ENCODE measurements at places on chromosomes 6 and 20. TPM values are rescaled to one million over a fixed set of nuclear protein-coding genes. Genes with fewer than 3 reads are reported as not detected.

GRCh38 chr20:62089393-62089792 lies 23.7 kb upstream of the TAF4 start:
- peaks cover 5% of the 10 kb centered on the region for H3K27me3 ChIP-seq
- no peak overlapping the region for H3K27ac ChIP-seq
- H3K4me3 ChIP-seq = no peak overlapping the region
- no peak for DNase-seq
- H3K36me3 ChIP-seq = no peaks in the 10 kb centered on the region

DNA sequence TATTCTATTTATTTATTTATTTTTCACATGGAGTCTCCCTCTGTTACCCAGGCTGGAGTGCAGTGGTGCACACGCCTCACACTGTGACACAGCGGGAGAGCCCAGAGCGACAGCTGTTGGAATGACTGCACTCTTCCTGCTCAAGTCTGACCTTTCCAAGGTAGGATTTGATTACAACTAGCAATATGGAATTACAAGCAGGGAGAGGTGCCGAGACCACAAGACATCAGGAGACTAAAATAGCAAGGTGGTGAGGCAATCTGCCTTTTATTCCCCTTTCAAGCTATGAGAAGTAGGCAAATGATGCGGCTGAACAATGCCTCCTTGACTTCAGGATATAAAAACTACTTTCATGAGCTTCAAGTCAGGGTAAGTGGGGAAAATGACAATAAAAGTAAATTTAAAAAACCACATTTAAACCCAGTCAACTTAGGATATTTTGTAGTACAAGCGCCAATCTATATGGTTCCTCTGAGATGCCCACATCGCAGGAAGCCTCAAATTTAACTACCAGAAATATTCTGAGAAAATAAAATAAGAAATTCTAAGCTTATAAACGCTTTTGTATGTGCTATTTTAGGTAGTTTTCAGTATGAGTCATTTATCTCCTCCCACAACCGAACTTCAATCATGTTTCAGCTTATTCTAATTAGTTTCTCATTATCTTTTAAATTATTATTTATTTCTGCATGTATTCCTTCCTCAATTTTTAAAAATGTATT lies 146.9 kb upstream of the SGK1 start:
- H3K36me3 ChIP-seq = no peaks in the 10 kb centered on the region
- no peak for DNase-seq
- H3K4me1 ChIP-seq = no peaks in the 10 kb centered on the region
- H3K27me3 ChIP-seq = no peaks in the 10 kb centered on the region
- H3K27ac ChIP-seq = no peak overlapping the region
- no peak overlapping the region for H3K4me3 ChIP-seq

Gene ZNF831
- 40.2 TPM for total RNA-seq

DNA sequence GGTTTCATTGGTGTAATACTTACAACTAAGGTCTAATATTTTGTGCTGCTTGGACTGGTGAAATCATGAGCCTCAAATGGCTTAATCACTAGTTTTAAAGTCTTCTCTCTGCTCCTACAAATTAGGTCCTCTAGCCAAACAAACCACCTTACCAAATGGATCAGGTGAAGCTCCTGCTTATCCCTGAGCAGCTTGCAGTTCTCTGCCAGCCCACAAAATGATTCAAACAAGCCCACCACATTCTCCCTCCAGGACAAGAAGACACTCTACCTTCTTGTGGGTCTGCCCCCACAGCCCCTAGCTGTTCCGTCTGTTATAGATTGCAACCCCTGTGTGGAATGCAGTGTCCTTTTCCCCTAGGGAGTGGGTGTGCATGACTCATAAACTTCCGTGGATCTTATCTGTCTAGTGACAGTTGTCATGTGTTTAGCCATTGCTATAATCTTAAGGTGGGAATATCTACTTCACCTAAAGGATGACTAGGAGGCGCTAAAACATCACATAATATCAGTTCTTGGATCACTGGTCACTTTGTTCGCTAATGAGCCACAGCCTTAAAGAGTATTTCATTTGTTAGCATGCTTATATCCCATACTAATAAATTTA lies 940.5 kb upstream of the MANEA start:
- no peaks in the 10 kb centered on the region for H3K4me1 ChIP-seq
- H3K4me3 ChIP-seq = no peak overlapping the region
- no peak for DNase-seq
- H3K36me3 ChIP-seq = no peaks in the 10 kb centered on the region
- no peak overlapping the region for H3K27ac ChIP-seq

- peak overlapping the region; percentile 90 for H3K4me3 ChIP-seq
- H3K36me3 ChIP-seq = peaks cover 12% of the 10 kb centered on the region
- H3K27me3 ChIP-seq = no peaks in the 10 kb centered on the region
- DNase-seq = no peak
- H3K4me1 ChIP-seq = peaks cover 20% of the 10 kb centered on the region
These were observed 763 bp downstream of the KLC4 start for GRCh38 chr6:43060034-43060754.

- peak overlapping the region; percentile 63 for H3K27ac ChIP-seq
- H3K36me3 ChIP-seq = no peaks in the 10 kb centered on the region
- H3K4me3 ChIP-seq = no peak overlapping the region
These were observed 61.7 kb downstream of the UTRN start for GRCh38 chr6:144346719-144347447.

GRCh38 chr6:24749297-24749696 lies 25.4 kb upstream of the GMNN start:
- DNase-seq = no peak
- H3K27ac ChIP-seq = peak overlapping the region; percentile 21
- no peaks in the 10 kb centered on the region for H3K36me3 ChIP-seq
- H3K27me3 ChIP-seq = no peaks in the 10 kb centered on the region
- H3K4me3 ChIP-seq = no peak overlapping the region

Gene HRH3
- total RNA-seq = not detected

- no peak overlapping the region for H3K4me3 ChIP-seq
- DNase-seq = no peak
- H3K4me1 ChIP-seq = no peaks in the 10 kb centered on the region
- no peaks in the 10 kb centered on the region for H3K27me3 ChIP-seq
- no peaks in the 10 kb centered on the region for H3K36me3 ChIP-seq
These were observed 143.3 kb downstream of the UST start for GRCh38 chr6:148890096-148890495.

Gene NRSN1
- not detected for total RNA-seq

- no peaks in the 10 kb centered on the region for H3K36me3 ChIP-seq
- no peaks in the 10 kb centered on the region for H3K4me1 ChIP-seq
- H3K27me3 ChIP-seq = no peaks in the 10 kb centered on the region
These were observed 25.5 kb upstream of the FOXO3 start for GRCh38 chr6:108535114-108535742.

GRCh38 chr6:111521497-111522270 lies 38.7 kb upstream of the REV3L start:
- H3K4me1 ChIP-seq = peaks cover 4% of the 10 kb centered on the region
- H3K27me3 ChIP-seq = no peaks in the 10 kb centered on the region
- no peak for DNase-seq
- no peak overlapping the region for H3K27ac ChIP-seq
- no peak overlapping the region for H3K4me3 ChIP-seq

DNA sequence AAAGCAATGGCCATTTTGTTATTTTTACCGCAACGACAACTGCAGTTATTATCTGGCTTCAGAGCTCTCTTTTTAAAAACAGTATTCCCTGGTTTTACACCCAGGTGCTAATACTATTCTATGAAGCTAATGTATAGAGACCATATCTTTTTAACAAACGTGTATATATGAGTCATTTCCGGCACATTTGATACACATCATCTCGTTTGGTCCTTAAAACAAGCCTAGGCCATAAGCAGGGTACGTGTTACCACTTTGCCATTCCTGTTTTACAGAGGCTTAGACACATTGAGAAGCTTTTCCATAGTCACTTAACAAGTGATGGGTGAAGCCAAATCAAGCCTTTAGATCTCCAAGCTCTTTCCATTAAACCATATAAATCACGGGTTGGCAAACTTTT lies 5.5 kb downstream of the TRAF3IP2 start:
- H3K4me3 ChIP-seq = no peak overlapping the region
- H3K4me1 ChIP-seq = peaks cover 7% of the 10 kb centered on the region
- no peak for DNase-seq
- no peak overlapping the region for H3K27ac ChIP-seq

Gene EPPIN
- total RNA-seq = not detected

DNA sequence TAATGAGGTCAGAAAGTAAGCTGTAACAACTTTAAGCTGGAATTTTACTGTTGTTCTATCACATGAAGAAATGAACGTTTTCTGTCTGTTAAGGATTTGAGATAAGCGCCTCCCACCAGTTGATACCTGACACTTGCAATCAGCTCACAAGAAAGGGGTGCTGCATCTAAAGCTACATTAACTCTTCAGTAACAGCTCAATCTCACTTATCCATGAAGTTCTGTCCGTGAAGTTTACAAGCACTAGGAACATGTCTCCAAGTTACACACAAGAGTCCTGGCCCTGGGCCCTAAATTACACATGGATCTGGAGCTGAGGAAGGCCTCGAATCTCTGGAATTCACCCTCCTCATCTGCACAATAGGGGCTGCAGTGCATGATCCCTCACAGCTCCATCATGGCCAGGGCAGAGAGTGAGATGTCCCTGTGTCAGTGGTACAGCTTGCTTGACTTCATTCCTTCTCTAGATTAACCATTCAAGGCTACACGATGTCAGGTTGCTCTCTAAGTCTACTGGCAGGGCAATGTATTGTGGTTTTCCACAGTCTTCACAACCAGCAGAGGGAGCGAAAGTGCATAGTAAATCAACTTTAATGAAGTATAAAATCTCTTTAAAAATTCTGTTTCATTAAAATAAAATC lies 182.4 kb upstream of the MCHR2 start:
- no peaks in the 10 kb centered on the region for H3K4me1 ChIP-seq
- DNase-seq = no peak
- no peak overlapping the region for H3K27ac ChIP-seq
- H3K27me3 ChIP-seq = no peaks in the 10 kb centered on the region
- H3K36me3 ChIP-seq = no peaks in the 10 kb centered on the region

GRCh38 chr6:150129616-150130505 lies 13.0 kb upstream of the PPP1R14C start:
- no peak overlapping the region for H3K27ac ChIP-seq
- no peak overlapping the region for H3K4me3 ChIP-seq
- no peak for DNase-seq
- no peaks in the 10 kb centered on the region for H3K27me3 ChIP-seq
- H3K4me1 ChIP-seq = no peaks in the 10 kb centered on the region

DNA sequence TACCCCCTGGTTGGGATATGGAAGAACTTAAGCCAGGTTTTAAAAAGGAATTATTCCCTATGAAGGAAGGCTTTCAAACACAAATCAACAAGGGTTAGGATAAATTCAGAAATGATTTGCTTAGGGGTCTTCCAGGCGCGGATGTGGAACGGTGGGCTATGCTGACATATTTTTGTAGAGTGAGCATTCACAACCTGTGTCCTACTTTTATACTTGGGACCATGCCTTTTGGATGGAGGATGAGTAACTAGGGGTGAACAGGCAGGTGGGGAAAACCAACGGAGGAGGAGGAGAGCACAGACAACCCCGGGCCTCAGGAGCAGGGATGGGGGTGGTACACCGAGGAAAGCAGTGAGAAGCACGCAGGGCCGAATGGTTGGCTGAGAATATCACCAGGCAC lies 5.9 kb downstream of the MYLK4 start:
- no peaks in the 10 kb centered on the region for H3K27me3 ChIP-seq
- DNase-seq = no peak
- no peaks in the 10 kb centered on the region for H3K4me1 ChIP-seq
- H3K27ac ChIP-seq = no peak overlapping the region

DNA sequence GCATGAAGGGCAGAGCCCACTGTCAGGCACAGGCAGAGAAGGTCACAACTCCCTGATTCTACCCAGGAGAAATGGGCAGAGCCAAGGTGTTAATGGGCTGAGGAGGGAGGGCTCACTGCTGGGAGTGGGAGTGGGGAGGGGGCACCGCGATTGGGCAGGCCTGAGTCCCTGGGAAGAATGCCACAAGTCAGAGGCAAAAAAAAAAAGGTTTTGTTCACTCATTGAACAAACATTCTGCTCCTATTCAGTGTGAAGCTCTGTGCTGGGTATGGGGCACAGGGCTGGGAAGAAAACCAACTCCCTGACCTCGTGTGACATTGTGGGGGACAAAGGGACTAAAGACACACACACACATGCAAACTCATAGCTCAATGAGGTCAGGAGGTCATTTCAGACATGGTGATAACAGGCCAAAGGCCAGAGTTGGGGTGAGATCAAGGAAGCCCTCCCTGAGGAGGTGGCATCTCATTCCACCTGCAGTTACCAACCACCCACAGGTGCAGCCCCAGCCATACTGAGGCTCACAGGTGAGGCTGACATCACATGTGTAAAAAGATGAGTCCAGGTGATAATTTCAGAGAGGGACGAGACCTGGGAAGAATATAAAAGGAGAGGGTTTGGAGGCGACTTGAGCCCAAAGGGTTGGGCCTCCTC lies 3.2 kb upstream of the PMEPA1 start:
- H3K36me3 ChIP-seq = no peaks in the 10 kb centered on the region
- peaks cover 10% of the 10 kb centered on the region for H3K27me3 ChIP-seq
- H3K27ac ChIP-seq = no peak overlapping the region
- peaks cover 15% of the 10 kb centered on the region for H3K4me1 ChIP-seq

DNA sequence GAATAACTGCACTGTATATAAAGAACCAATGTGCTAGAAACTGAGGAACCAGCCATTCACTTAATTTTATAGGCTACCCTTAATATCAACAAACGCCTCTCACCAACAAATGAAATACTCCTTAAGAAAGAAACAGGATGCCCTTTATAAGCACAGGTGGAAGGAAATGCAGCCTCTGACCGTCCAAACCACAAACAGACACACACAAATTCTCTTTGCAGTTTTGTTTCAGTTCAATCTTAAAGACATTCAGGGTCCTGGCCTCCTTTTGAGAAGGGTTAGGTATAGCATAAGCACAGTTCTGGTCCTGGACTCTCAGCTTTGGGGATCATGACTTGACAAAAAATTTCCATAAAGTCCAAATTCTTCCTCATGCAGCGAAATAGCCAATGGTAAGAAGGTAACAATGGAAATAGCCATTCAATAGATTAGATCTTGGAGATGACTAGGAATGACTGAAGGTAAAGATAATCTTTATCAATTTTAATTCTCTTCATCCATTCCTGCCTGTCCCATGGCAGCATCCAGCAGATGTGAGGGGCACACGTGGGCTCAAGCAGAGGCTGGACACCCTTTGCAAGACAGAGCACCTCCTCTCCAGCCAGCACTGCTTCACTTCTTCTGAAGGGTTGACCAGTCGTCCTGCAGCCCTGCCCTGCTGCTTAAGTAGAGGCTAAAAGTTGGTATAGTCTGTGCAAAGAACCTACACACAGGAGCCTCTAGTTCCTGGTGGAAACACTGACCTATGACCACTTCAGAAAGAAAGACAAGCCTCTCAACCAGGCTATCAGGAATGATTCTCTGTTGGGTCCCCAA lies 123.9 kb downstream of the CD83 start:
- peaks cover 14% of the 10 kb centered on the region for H3K4me1 ChIP-seq
- no peak for DNase-seq
- H3K4me3 ChIP-seq = no peak overlapping the region
- H3K27ac ChIP-seq = no peak overlapping the region
- no peaks in the 10 kb centered on the region for H3K27me3 ChIP-seq

DNA sequence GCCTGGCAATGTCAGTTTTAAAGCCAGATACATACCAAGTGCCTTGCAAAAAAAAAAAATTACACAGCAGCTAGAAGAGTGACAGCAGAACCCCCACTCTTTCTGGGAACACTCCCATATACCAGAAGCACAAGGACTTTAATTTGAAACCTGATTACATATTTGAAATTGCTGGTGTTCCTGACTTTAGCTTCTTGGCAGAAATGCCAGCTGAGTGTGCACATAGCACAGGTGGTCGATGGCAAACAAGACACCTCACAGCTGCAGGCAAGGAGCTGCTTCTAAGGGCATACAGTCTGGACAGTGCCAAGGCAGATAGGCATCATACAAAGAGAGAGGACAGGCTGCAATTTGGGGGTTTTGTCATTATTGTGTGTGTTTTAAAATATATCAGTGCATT lies 150.7 kb upstream of the SGK1 start:
- H3K27me3 ChIP-seq = no peaks in the 10 kb centered on the region
- H3K4me1 ChIP-seq = no peaks in the 10 kb centered on the region
- no peak overlapping the region for H3K4me3 ChIP-seq
- H3K27ac ChIP-seq = no peak overlapping the region
- no peak for DNase-seq
- no peaks in the 10 kb centered on the region for H3K36me3 ChIP-seq

Measured in natural killer cell (primary cell).